Lung microvascular endothelial cell (primary cell): ENCODE measurements at places on chromosomes 13 and 19. TPM values are rescaled to one million over a fixed set of nuclear protein-coding genes. Genes with fewer than 3 reads are reported as not detected.

Gene RASL11A
- total RNA-seq: 1.7 and 2.0 TPM in 2 replicates

Gene MBD3L2
- not detected in 2 replicates for total RNA-seq

Gene WDR88
- total RNA-seq: not detected in 2 replicates

Gene ACER1
- not detected in 2 replicates for total RNA-seq

Gene SIGLEC11
- total RNA-seq: not detected in 2 replicates

Gene GZMM
- not detected in 2 replicates for total RNA-seq

Gene SHISA2
- 0.87 and 1.8 TPM in 2 replicates for total RNA-seq

Gene IER2
- total RNA-seq: 19.0 and 31.2 TPM in 2 replicates

Gene LILRA1
- not detected in 2 replicates for total RNA-seq

Gene ZNF460
- 27.9 and 63.1 TPM in 2 replicates for total RNA-seq

Gene JAK3
- total RNA-seq: 0.79 and 2.0 TPM in 2 replicates

Gene TBCB
- 140 and 181 TPM in 2 replicates for total RNA-seq

Gene KLF1
- total RNA-seq: not detected in 2 replicates

Gene GTPBP3
- 5.0 and 6.3 TPM in 2 replicates for total RNA-seq

Gene WDR87
- total RNA-seq: not detected in 2 replicates

Gene HRC
- total RNA-seq: not detected in 2 replicates

Gene SWSAP1
- 0.65 and 1.2 TPM in 2 replicates for total RNA-seq

Gene SHANK1
- 0.22 TPM in 1 of 2 replicates, not detected in the other for total RNA-seq

Gene IL11
- under 0.01 TPM in 1 of 2 replicates, not detected in the other for total RNA-seq
